Activated CD4-positive, alpha-beta T cell treated with anti-CD3 and anti-CD28 coated beads for 4 hours (primary cell): ENCODE measurements at places on chromosomes 6 and 20.

DNA sequence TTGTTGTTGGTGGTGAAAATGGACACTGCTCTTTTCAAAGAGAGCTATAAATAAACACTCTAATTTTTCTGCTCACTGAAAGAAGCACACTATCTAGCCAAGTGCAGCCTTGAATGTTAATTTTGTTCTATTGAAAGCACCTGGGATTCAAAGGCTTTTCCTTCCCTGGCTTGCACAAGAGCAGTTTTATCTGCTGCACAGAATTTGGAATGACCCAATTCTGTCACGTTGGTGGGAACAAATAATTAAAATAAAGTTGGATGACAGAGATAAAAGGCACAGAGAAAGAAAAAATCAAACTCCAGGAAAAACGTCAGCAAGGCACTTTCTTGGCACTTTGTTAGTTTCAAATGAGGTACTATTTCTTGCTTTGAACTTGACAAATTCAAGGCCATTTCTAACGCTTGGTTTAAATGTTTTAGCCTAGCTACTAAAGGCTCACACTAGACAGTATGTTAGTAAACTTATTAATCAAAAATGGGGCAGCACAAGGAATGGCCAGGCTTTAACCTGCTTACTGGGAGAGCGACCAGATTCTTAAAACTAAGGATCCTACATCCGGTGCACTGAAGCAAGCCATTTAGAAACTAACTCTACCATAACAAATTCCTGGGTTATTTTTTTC, 145.5 kb upstream of the ARG1 start:
- no peak for DNase-seq

- no peak for DNase-seq
Observed at GRCh38 chr6:165679326-165679725, 16.3 kb upstream of the PDE10A start.

- DNase-seq: no peak
Observed at GRCh38 chr6:117451671-117452070, 25.9 kb upstream of the ROS1 start.

GRCh38 chr20:19817017-19817416, 59.0 kb downstream of the RIN2 start:
- no peak for DNase-seq

GRCh38 chr20:6421321-6422248, 298.8 kb upstream of the FERMT1 start:
- DNase-seq: no peak

DNA sequence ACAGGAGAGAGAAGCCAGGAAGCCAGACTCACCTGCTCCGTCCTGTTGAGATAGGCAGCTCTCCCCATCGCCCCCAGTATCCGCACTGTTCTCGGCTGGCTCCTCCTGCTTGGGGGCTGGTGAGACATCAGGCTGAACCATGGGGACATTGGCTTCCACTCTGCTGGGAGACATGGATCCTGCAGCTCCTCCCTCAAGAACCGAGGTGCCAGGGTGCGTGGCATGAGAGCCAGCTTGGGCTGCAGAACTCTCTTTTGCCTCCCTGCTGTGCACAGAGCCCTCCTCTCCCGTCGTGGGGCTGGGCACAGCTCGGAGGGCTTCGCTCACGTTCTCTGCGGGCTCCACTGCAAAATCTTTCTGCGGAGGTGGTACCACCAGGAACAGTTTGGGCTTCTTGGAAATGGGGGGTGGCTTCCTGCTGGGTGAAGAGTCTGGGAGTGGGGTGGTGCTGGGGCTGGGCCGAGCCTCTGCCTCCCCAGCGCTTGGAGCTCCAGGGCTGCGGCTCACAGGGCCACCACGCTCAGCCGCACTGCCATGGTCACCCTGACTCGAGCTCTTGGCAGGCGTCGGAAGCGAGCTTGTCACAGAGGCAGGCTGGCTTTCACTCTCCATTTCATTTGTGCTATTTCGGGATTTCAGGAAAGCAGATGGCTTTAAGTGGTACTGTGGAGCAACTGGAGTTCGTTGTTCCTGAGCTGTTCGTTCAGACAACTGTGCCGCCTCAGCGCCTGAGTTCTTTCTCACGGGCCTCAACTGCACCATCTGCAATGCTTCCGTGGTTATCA, 26.5 kb downstream of the HEBP2 start:
- DNase-seq: no peak

GRCh38 chr20:49610691-49611538, 43.0 kb upstream of the PTGIS start:
- peak; percentile 67 for DNase-seq

GRCh38 chr20:53915446-53916172, 154.8 kb downstream of the BCAS1 start:
- peak; percentile 100 for DNase-seq

GRCh38 chr20:53923566-53924369, 146.6 kb downstream of the BCAS1 start:
- no peak for DNase-seq

DNA sequence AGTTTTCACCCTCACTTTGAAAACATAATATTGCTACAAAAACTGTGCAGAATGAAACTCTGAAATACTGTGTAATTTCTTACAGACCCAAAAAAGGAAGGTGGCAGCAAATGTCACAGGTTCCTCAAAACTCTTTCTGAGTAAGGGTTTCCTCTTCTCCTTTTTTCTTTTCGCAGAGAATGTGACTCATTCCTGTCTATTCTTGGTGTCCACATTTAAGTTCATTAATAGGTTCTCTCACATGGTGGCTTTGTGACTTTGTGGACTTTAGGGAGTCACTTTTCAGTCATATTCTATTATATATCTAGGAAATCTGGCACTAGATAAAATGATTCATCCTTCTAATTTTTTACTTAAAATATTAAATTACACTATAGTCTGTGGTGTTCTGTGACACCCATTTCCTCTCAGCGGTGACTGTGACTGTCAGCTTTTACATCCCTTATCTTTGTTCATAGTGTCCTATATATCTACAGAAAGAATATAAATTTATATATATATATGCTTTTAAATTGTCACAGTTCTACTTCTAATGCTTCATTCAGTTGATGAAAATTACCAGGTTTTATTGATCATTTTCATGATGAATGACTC, 126.8 kb upstream of the HCRTR2 start:
- DNase-seq: no peak

DNA sequence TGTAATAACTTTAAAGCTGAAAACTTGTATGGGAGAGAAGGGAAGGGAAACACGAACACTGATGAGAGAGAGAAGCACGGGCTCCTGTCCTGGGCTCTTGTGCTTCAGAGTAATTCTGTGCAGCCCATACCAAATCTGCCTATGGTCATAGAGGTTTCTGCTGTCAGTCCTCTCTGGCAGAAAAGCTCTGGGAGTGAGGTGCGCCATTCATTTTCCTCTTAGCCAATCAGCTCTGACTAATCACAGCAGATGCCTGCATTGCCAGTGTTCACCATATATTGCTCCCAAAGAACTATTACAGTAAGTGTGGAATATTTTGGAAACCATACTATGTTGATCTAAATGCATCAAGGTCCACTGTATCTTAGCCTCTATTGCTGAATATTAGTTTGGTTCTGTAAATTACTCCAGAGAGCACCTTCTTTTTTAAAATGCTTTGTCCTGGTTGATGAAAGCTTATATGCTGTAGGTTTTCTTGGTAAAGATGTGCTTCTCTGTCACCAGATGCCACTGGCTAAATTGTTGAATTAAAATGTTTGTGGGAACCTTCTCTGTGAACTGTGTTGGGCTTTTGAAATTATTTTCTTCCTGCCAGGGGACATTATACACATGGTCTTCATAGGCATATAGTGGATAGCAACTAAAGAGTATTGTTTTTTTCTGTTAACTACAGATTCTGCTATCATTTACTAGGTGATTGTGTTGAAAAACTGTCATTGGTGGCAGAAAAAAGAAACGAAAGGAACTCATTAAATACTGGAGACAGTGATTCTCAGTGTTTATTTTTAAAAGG, 38.3 kb downstream of the DCBLD1 start:
- no peak for DNase-seq

GRCh38 chr20:19249106-19249879, 36.9 kb downstream of the SLC24A3 start:
- no peak for DNase-seq

GRCh38 chr6:114100215-114100994, 129.5 kb upstream of the HDAC2 start:
- DNase-seq: no peak

DNA sequence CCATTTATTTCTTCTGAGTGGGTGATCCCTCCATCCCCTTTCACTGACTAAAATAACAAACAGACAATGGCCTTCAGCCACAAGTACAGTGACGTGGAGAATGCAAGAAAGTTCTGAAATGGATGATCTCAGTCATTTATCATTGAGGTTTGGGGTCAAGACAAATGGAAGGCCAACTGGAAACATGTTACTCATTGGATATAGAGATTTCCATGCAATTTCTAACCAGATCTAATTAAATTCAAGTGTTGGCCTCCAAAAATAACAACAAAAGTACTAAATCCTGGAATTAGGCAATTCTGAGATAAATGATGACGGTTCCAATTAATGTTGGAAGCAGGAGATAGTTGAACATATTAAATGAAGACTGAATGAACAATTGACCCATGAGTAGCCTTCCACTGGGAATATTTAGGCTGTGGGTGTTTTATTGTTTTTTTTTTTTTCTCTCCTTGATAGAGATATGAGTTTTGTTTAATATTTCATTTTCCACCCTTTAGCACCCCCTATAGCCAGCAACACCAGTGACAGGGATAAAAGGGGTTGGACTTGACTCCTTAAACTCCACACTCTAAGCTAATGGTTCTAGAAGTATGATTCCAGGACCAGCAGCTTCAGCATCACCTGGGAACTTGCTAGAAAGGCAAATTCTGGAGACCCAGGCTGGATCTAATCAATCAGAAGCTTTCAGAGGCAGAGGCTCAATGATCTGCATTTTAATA, 112.8 kb downstream of the BCAS1 start:
- no peak for DNase-seq

DNA sequence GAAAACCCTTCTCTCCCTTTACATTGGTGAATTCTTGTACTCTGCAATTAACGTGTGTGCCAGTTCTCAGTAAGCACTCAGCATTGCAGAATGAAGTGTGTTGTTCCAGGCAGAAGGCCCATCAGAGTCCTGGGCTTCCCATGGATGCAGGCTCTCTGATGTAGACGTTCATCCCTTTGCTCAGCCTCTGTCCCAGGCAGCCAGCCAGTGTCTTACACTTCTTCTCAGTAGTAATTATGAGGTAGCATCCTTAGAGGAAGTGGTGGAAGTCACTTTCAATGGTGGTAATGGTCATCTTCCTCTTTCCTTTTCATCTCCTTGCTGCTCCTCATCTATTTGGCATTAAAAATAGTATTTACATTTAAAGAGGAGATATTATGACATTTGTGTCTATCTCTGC, 66.7 kb upstream of the FYN start:
- DNase-seq: no peak

DNA sequence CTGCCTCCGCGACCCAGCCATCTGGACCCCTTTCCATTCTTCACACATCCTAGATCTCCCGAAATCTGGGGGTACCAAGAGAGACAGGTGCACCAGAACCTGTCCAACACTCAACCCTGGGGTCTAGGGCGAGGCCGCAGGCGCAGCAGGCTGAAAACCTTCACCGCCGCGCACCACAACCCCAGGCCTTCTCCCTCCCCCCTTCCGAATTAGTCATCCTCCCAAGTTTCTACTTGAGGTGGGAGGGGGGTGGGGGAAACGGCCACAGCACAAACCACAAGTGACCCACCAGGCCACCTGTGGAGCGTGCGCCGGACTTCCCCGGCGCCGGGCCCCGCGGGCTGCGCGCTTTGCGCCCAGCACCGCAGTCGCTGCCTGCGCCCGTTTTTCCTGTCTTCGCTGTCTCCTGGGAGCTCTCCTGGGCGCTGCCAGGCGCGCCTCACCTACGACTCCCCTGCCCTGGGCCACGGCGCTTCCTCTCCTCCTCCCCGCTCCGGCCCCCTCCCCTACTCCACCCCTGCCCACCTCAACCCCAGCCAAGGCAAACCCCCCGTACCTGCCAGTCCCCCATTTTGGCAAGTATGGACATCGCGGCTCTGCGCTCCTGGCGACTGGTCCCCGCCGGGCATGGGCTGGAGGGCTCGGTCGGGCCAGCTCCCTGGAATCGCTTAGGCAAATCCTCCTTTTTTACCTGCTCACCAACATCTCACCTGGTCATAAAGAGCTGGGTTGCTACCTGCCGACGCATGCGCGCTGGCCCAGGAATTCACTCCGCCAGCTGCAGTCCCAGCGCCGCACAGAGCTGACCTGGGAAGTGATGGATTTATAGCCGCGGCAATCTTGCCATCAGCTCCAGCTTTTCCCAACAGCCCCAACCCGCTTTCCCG, 4.2 kb upstream of the TFAP2A start:
- DNase-seq: no peak

DNA sequence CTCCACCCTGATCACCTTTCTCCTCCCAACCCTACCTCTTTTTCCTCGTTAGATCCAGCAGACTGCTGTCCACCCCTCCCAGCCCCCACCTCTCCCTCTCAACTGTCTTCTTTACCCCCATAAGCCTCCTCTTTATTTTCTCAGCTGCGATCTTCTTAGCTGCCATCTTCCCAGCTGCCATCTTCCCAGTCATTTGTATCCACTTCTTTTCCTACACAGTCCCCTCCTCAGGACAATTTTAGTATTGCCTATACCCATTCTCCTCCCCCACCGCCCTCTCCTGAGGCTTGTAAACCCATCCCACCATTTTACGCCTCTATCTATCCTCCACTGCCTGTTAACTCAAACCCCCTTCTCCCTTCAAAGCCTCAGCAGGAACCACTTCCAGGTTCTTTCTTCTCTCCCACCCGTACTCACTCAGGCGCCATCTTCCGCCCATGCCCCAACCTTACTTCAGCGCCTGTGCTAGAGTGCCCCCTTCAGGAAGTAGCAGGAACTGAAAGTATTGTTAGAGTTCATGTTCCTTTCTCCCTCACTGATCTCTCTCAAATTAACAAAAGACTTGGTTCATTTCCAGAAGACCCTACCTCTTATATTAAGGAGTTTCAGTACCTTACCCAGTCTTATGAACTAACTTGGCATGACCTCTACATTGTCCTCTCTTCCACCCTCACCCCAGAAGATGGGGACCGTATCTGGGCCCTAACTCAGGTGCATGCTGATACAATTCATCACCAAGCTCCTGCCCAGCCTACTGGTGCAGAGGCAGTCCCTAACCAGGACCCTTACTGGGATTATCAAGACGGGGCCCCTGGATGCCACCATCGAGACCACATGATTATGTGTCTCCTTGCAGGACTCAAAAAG, 236.0 kb downstream of the ADGRG6 start:
- no peak for DNase-seq

GRCh38 chr6:74249658-74250057, 553.7 kb downstream of the CD109 start:
- no peak for DNase-seq
